ENCODE measurements at places on chromosomes 2 and 18.

DNA sequence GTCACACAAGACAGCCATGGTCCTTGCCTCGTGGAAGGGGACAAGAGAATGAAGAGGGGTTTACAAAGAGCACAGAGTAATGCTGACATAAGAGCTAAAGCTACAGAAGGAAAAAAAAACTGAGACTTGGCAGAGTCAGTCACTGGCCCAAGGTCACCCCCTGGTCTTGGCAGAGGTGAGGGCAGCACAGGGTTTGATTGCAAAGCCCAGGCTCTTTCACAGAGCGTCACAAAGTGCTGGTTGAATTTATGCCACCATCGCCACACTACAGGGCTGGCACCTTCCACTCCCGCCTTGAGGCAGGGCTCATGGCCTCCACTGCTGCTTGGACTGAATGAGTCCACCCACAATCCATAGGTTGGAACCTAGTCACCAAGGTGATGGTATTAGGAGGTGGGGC is 190.2 kb downstream of the INHBB start:
- no peak for DNase-seq

DNA sequence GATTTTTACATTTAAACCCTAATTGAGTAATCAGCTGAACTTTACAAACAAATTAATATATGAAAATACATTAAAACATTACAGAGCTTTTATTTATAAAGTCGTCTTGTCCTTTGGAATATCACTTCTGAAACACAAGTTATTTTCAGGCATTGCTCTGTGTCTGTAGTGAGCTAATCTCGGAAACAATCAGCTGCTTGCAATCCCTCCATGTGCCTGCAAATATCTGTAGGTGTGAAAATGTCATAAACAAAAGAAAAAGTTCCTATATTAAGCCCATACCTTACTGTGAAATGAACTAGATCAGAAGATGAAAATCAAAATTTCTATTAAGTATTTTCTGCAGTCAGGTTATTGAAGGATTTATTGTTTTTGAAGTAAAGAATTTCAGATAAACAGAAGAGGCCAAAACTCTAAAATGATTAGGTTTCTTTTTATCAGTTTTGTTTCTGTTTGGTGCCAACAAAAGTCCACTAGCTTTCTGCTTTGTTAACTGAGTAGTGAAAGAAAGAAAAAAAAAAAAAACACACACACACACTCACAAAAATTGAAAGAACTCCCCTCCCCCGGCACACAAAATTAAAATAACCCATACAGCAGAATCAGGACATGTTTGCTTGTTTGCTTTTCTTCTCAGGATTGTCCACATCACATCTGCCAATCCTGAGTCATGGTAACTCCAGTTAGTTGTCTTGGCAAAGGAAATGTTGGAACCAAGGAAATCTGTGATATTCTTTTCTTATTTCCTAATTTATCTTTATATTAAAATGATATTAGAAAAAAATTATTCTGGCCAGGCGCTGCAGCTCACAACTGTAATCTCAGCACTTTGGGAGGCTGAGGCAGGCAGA is 627.0 kb upstream of the SLC39A10 start:
- DNase-seq = no peak

DNA sequence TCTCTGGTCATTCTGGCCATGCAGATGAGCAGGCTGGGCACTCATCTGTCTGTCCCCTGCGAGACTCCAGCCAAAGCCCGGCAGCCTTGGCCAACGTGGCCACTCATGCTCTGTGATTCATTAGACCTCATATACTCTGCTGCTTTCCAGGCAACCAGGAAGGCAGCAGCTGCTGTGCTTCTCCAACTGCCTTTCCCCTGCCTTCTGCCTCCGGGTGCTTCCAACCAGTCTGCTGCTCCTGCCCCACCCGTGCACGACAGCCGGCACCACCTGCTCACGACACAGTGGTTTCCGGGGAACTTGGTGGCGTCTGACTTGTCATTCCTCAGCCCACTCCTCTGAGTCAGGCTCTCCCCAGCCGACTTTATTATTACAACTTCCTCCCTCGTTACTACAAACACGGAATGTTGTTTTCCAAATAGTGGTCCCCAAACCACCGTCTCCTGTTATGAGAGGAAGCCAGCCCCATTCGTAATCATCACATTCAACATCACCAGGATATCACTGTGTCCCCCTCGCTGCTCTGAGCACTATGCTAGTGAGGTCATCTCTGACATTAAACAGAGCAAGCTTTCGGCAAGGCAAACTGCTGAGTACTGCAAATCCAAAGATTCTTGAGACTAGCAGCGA is 392.4 kb downstream of the ALK start:
- DNase-seq = no peak

- DNase-seq = no peak
Measured at GRCh38 chr18:76951456-76952247, 129.3 kb downstream of the ZNF236 start.

DNA sequence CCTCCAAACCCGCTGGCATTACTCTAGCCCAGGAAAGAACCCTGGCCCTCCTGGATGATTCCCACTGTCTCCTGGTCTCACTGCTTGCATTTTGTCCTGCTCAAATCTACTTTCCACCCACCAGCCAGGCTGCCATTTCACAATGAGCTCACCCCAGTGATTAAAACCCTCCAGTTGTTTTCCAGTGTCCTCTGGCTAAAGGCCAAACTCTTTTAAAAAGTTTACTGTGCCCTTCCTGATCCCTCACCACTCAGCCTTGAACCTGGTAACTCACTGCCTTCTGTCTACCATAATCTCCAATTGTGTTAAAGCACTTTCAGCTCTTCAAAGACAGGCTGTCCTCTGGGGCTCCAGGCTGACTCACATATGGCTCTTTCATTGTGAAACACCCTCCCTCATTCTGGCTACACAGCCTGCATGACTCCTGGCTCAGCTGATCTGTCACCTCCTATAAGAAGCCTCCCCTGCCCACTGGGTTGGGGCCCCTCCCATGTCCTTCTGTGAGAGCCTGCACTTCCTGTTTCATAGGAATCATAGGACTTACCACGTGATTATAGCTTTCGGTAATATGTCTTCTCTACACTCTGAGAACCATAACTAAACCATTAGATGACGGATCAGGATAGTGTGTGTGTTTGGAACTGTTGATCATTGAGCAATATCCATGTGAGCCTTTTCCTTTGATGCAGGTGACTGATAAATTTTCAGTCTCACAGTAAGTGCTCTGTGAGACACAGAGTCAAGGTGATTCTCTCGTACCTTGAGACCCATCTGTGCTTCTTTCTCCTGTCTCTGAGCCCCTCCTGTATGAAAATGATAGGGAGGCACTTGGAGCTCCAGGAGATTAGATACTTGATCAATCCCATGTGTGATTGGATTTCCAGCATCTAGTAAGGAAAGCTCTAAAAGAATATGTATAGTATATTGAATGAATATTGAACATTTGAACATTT is 590.8 kb upstream of the ID2 start:
- DNase-seq = peak; percentile 94

- DNase-seq = no peak
Measured at GRCh38 chr2:174846218-174846617, 81.9 kb upstream of the CHRNA1 start.

DNA sequence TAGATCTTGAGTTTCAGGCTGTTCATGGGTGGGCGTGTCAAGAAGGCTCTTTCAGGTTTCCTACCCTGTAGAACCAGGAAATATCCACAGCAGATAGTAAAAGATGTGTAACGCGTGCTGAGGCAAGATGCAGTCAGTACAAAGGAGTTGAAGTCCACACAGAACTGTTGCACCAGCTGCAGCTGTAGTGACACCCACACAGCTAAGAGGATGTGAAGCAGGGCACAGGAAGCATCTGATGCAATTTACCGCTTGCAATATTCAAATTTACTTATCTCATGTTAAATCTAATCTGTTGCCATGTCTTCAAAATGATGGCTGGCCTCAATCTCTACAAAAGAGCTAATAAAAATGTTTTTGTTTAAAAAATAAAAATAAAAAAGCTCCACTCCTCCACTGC is 132.8 kb downstream of the ARHGAP15 start:
- DNase-seq = no peak

GRCh38 chr2:62482558-62483352 is 23.2 kb downstream of the TMEM17 start:
- DNase-seq = no peak

DNA sequence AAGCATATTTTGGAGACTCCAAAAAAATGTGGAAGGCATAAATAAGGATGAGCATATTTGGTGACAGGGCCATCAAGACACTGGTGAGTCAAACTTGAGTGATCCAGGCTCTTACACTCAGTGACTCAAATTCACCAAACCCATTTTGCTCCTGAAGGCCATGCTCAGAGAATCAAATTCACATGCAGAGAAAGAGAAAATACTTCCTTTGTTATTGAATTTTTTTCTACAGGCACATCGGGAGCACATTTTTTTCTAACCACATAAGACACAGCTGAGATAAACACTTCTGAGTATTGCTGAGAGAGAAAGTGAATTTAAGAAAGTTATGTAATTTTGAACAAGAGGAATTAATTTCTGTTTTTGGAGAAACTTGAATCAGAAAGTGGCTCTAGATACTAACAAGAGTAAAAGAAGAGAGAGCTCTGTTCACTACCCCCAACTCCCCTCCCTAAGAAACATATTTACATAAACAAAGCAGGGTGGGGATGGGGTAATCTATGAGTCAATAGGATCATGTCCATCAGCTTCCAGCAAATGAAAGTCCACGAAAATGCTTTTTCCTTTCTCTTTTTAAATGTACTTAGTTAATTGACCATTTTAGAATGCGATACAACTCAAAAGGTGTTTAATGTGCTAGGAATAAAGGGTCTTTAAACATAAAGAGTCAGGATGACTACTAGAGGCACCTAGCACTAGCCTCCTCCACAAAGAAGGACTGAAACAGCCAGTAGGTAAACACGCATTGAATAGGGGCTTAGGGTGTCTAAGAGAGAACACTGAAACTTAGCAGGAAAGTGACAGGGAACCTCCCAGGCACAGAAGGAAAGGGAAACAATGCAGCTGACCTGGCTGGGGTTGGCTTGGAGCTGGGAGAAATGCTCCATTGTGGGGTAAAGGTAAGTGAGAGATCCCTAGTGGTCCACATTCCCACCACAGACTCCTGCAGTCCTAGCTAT is 152.3 kb downstream of the KCNE4 start:
- no peak for DNase-seq

DNA sequence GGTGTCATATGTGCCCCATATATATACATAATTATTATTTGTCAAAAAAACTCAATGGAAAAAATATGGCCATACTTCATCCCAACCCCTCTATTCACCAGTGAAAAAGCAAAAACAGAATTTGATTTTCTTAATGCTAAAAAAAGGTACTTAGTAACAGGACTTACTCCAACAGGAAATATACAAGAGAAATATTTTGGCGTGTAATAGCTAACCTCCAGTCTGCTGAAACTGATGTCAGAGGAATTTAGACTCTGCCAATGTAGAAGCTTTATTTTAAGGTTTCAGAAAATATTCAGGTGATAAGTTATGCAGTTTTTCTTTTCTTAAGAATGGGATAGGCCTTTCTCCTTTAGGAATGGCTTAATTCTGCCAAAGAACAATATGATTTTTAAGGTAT is 72.6 kb downstream of the TMEFF2 start:
- no peak for DNase-seq

GRCh38 chr2:238269741-238270140 is 18.7 kb downstream of the PER2 start:
- no peak for DNase-seq

- no peak for DNase-seq
Measured at GRCh38 chr2:179837408-179837807, 24.0 kb downstream of the ZNF385B start.

GRCh38 chr2:189086710-189087109 is 92.9 kb downstream of the COL5A2 start:
- DNase-seq = no peak

GRCh38 chr2:109377976-109378375 is 235.8 kb downstream of the SEPTIN10 start:
- no peak for DNase-seq

GRCh38 chr2:186664385-186665043 is 29.3 kb upstream of the FAM171B start:
- DNase-seq = no peak

- DNase-seq = peak; percentile 77
Measured at GRCh38 chr2:207164006-207164831, 1.5 kb downstream of the KLF7 start.

DNA sequence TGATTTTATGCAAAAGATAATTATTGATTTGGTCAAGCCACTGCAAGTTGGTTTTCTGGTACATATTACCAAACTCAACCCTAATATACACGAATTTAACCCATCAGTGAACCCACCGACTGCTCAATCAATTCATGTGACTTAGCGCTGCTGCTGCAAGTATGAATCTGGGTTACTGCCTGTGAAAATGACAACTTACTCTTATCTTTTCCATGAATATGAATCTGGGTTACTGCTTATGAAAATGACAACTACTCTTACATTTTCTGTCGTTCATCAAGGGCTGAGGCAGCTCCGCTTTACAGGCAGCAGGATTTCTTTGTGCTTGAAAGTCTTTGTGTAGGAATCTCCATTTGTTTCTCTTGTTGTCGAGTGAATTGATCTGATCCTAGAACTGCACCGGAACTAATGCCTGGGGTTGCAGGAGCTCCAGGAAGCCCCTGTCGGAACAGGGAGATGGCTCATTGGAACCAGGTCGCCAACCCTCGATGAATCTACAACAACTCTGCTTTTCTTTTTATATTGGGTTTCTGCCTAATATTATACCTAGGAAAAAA is 22.1 kb upstream of the ALKAL2 start:
- DNase-seq = no peak

- no peak for DNase-seq
Measured at GRCh38 chr2:80475970-80476369, 171.4 kb upstream of the LRRTM1 start.

- no peak for DNase-seq
Measured at GRCh38 chr2:75604484-75604883, 42.1 kb upstream of the MRPL19 start.

DNA sequence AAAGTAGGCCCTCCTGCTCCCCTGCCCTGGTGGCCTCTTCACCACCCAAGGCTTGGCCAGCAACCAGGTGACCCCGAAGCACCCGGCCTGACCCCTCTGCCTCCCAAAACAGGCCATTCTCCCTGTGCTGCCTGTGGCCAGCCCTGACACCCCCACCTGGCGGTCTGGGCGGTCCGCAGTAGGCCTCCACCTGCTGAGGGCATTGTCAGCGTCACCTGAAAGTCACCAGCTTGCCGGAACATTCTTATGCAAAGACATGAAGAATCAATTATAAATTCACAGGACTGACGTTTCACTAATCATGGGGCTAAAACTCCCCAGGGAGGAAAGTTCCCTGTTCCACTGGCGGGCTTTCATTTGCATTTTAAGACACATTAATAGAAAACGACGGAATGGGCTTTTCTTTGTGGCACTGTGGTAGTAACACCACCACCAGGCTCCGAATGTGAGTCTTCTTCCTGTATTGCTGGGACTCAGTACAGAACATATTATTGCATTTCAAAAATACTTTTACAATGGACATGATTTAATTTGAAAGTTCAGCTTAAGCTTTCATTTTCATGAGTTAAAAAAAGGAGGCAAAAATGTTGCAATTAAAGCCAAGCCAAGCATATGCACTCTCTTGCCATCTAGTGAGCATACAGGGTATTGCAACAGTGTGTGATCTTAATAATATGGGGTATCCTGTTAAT is 57.4 kb downstream of the ADI1 start:
- DNase-seq = no peak

DNA sequence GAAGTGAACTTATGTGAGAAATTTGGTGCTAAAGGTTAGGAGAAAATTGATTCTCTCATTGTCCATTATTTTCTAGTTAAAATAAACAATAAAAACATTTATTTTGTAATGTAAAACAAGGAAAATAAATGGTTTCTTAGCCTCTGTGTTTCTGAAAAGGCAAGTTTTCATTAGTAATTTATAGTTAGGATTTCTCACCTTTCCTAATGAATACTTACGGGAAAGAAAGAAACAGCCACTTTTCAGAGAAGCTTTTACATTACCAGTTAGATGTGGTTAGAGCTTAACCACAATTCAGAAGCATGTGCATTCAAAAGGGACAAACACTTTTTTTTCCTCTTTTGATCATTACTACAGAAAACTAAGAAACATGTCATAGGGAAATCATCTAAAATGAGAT is 18.8 kb downstream of the NEMP2 start:
- no peak for DNase-seq

All from lower leg skin (tissue), 4 donors.